Breast epithelium (tissue), 4 donors: ENCODE measurements at places on chromosomes 2 and 18. TPM values are rescaled to one million over a fixed set of nuclear protein-coding genes. Genes with fewer than 3 reads are reported as not detected.
A peak's percentile ranks its signal among the peaks of the same experiment; 100 is the strongest.

DNA sequence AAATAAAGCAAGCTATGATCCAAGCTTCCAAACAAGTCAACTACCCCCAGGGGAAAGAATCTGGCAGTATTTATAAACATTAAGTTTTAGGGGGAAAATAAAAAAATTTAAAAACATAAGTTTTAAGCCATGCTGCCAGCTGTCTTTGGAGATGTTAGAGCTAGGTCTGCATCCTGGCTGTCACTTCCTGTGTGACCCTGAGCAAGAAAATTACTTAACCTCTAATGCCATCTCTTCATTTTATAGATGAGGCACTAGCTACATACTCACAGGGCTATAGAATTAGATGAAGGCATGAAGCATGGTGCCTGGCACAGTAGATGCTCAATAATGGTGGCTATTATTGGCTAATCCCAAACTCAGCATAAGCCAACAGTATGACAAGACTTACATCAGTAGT, 28.1 kb downstream of the STARD7 start:
- no peak for DNase-seq

Gene MYCN
- 0.98 TPM for total RNA-seq

GRCh38 chr18:23689031-23689615, at the start of gene LAMA3:
Gene LAMA3 (plus strand): TSS chr18:23689453. CDS start chr18:23689684, 231 bp downstream.
- peak; percentile 48 for DNase-seq

DNA sequence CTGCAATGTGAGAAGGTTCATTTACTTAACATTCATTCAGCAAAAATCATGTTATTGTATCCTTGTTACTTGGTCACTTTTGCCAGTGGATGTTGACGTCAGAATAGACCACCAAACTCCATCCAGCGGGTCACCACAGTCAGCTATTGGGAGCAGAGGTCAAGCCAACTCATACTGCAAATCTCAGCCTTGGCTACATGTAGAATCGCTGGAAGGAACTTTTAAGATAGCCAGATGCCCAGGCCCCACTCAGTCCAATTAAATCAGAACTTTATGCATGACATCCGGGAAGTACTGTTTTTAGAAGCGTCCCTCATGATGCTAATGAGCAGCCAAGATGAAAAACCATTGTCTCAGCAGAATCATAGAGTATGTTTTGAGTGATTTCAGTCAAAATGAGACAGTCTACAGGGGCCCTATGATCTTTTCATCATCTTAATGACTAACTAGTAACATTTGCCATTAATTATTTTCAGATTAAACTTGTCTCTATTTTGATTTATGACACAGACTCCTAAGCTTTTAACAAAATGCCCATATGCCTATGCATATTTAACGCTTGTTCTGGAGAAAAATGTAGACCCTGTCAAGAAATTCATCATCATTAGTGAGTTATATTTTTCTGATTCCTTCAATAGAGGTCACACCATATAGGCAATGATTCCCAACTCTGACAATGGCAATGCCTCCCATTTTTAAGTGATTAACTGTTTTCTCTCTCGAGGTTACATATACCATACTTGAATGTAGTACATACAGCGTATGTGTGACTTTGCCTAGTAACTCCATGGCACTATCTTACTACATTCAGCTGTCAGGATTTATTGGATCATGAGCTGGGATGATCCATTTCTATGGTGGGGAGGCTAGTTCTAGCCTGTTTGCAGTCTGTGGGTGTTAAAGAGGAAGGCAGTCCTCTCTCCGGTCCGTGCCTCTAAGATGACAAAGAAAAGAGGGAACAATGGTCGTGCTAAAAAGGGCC, 63.7 kb upstream of the CCBE1 start:
- DNase-seq, result no peak

GRCh38 chr2:29114946-29115609, at the start of gene CLIP4:
Gene CLIP4 (plus strand): TSS chr2:29115415. CDS start chr2:29121389, 5,974 bp downstream.
- no peak for DNase-seq

Gene EDAR
- total RNA-seq, result not detected

Gene GULP1
- total RNA-seq, result 16.5 TPM

Gene KHK
- total RNA-seq, result 2.2 TPM

- DNase-seq, result no peak
Measured at GRCh38 chr18:42798606-42799170, 316.8 kb downstream of the RIT2 start.
